ENCODE measurements at places on chromosomes 6 and 20.

DNA sequence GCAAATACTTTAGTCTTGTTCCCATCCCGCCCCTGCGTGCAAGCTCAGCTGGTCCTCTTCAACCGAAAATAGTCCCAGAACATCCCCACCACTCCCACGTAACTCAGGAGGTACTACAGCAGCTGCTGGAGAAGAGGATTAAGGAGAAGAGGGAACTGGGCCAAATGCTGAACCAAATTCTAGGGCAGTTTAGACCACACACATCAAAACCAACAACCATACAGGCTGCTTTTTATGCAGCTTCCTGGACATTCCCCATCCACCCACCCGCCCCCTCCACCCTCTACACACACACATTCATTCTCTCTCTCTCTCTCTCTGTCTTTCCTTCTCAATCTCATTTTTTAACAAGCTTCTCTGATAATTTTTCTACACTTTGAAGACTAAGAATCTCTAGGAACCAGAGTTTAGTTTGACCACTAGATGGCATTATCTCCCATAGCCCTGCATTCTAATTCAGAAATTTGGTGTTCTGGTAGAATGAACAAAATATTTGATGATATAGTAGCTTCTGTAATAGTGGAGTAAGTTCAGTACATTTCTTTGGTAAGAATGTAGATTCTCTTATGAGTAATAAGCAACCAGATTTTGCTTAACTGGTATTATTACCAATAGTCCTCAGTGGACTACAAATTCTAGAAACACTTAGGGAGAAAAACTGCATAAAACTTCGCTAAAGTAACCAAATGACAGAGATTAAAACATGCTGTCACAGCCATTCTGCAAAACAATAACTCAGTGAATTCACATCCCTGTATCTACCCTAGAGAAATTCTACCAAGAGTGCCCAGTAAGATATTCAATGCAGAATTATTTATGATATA is 52.1 kb upstream of the BEND6 start:
- DNase-seq: no peak

GRCh38 chr6:68760941-68761676 is 126.0 kb downstream of the ADGRB3 start:
- DNase-seq: no peak

GRCh38 chr6:34580707-34581560 is 24.8 kb upstream of the SPDEF start:
- no peak for DNase-seq

DNA sequence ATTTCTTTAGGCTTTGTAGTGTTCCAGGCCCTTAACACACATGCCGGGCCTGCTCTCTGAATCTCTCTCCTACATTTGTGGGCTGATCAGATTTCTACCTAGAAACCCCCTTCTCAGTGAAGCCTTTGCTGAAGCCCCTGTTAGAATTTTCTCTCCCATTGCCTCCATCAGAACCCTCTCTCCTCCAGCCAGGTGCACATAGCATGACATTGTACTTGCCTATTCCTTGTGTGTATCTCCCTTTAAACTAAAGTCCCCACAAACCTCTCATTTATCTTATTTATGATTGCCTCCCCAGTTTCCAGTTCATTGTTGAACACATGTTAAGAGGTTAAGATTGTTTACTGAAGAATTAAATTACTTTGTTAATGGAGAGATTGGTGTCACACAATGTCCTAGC is 325.5 kb upstream of the CITED2 start:
- DNase-seq: no peak

- no peak for DNase-seq
Observed at GRCh38 chr6:39934131-39934757, at the start of gene MOCS1. Gene MOCS1, minus strand, starts transcription at chr6:39934462. Its CDS starts 45 bp downstream, at chr6:39934417.

GRCh38 chr6:105795366-105795765 is 290.8 kb upstream of the PRDM1 start:
- DNase-seq: no peak

GRCh38 chr6:100879317-100879716 is 1.8 kb downstream of the ASCC3 start:
- DNase-seq: no peak

GRCh38 chr6:4820704-4821276 is 44.6 kb downstream of the CDYL start:
- DNase-seq: no peak

- DNase-seq: no peak
Observed at GRCh38 chr6:44024574-44025219, 102.6 kb downstream of the MRPL14 start.

DNA sequence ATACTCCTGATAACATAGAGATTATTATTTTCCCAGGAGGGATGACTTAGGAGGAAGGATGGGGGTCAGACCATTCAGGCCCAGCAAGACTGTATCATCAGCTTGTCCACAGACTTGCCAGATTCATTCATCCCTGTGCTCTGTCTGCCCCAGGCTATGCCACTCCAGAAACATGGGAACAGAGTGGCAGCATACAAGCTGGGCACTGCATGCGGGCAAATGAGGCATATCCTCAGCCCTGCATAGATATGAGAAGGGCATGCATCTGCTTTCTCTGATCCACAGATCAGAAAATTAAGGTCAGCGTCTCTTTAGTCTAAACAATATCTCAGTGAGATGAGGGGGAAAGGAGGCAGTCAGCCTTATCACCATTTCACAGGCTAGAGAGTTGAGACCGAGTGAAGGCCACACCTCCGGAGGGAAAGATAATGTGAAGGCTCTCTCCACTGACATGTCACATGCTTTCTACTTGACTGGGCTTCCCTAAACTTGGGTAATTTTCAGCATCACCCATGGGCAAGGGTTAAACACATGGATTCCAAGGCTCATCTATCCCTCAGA is 140.5 kb downstream of the TFAP2B start:
- DNase-seq: no peak

- DNase-seq: no peak
Observed at GRCh38 chr20:41478026-41478425, 111.4 kb upstream of the EMILIN3 start.

DNA sequence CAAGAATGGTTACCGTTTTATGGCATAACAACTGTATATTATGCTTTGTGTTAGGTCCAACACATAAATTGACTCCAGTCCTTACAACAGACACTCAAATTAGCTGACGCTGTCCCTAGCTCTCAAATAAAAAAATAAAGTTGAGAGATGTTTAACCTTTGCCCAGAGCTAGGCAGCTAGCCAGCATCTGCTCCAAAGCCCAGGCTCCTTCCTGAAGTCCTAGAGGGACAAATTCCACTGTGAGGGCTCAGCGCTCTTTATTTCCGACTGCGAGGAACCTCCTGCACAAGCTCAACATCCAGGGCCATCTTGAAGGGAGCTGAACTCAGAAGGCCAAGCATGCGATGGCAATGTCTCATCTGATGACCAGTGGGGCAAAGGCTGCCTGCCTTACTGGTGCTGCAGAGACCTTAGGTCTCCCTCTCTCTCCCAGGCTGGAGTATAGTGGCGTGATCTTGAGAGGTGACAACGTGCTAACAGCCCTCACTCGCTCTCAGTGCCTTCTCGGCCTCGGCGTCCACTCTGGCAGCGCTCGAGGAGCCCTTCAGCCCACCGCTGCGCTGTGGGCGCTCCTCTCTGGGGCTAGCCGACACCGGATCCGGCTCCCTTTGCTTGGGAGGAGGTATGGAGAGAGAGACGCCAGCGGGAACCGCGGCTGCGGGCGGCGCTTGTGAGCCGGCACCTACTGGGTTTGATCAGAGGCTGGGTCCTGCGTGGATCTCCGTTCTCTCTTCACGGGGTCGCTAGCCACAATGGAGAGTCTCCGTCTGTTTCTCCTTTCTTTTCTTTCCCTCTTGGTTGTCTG is 24.7 kb upstream of the GFOD1 start:
- DNase-seq: no peak

DNA sequence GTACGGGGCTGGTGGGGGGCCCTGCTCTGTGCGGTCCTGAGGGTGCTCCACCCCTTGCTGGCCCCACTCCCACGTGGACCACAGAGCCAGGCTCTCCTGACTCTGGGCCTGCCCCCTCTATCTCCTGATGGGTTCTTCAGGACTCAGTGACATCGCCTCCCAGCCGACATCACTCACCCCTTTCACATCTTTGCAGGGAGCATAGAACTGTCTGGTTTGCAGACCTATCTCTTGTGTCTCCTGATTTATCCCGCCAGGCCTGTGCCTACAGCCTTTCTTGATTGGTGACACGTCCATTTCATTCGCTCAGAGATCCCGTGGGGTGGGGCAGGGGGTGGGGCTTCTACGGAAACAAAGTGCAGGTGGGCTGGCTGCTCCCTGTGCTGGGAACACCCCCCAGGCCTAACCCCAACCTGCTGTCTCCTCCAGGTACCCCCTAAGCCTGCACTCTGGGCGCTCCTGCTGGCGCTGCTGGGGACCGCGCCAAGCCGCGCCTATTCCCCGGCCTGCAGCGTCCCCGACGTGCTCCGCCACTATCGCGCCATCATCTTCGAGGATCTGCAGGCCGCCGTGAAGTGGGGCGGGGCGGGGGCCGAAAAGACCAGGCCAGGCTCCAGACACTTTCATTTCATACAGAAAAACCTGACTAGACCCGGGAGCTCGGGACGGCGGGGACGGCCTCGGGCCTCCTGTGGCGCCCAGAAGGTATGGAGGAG is 1.7 kb downstream of the C20orf204 start:
- DNase-seq: no peak

GRCh38 chr20:19375801-19376200 is 163.4 kb downstream of the SLC24A3 start:
- DNase-seq: no peak

DNA sequence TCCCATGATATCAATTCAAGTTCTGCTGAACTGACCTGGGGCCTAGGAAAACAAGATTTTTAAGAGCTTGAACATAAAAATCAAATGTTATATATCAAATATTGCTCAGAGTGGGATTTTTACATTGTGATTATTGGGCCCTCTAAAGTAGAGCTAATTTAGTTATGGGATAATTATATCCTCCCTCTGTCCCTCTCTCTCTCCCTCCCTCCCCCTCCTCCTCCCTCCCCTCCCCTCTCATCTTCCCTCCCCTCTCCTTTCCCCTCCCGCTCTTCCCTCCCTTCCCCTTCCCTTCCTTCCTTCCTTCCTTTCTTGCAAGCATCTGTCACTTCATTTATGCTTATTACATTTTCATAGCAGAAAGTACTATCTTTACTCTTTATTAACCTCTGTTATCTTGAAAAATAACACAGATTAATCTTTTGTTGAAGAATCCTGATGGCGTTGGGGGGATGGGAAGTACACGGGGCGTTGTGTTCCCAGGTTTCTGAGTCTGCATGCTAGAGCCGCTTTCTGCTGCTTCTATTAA is 32.8 kb downstream of the KIF25 start:
- no peak for DNase-seq

DNA sequence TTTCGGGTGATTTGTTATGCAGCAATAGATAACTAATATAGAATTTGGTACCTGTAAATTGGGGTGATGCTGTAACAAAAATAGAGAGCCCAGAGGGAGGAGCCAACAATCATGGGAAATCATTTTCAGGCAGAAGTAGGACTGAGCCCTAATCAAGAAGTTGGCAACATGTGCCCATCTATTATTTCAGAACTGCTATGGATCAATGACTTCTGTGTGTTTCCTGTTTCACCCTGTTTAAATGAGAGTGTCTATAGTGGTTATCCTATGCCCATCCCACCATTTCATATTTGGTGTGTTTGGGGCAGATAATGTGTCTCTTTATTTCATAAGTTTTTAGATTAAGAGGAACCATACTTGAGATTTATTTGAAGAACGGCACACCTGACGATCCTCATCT is 330.8 kb upstream of the CITED2 start:
- DNase-seq: no peak

DNA sequence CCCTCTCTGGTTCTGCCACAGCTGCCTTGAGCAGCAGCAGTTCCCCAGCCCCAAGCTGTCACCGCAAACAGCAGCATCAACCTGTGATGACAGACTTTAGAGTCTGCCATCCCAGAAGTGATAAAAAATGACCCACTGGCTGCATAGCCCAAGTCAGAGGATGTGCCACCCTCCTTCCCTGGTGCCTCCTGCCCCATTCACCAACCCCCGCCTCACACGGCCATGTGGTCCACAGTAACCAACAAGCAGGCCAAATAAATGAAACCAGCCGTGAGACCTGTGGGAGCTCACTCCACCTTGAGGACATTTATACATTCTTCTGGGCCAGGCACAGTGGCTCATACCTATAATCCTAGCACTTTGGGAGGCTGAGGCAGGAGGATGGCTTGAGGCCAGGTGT is 98.2 kb downstream of the PRND start:
- DNase-seq: no peak

- DNase-seq: no peak
Observed at GRCh38 chr20:21712443-21713059, 7.1 kb downstream of the PAX1 start.

GRCh38 chr20:57396984-57397692 is 5.9 kb downstream of the RBM38 start:
- DNase-seq: no peak

- no peak for DNase-seq
Observed at GRCh38 chr6:1235825-1236224, 76.1 kb upstream of the FOXQ1 start.

DNA sequence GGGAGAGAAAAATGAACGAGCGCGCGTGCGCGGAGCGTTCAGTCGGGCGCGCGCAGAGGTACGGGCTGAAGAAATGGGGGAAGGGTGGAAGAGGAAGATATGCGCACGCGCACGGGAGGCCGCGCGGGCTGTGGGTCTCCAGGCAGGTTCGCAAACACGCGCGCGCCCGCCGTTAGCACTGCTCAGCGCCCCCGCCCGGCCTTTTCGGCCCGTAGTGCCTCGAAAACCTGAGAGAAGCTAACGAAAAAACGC is 393 bp downstream of the BCLAF1 start:
- DNase-seq: peak; percentile 97

GRCh38 chr6:128899341-128900050 is 16.6 kb downstream of the LAMA2 start:
- DNase-seq: no peak

GRCh38 chr6:38306931-38307330 is 332.8 kb downstream of the BTBD9 start:
- no peak for DNase-seq

DNA sequence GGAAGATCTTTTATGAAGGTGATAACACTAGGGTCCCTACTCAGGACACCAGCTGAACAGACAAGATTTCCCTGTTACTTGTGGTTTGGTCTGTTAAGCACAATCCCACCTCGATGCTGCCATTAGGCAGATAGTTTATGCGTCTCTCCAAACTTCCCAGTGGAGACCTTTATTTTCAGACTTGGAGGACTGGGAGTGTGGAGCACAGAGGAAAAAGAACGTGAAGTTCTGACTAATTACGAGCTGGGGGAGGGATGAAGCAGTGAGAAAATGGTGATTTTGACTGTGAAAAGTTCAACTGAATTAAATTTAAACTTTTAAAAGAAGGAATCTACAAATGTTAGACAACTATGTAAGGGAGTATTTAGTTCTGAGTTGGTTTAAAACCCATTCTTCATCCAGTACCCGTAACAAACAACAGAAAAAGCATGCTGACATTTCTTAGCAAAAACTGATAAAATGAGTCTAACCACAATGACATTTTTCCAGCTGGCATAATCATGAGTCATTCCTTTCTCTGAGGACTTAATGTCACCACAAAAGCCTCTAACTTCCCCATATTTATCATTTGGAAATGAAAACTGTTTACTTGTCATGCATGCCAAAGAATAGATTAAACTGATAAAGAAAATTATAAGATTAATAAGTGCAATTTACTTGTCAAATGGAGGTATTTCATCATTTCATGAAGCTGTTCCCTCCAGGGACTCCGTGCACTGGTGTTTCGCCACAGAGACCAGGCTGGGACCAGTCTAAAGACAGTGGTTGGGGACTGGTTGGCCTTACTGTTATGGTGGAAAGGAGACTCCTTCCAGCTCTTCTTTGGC is 113.3 kb upstream of the SSTR4 start:
- no peak for DNase-seq

- DNase-seq: no peak
Observed at GRCh38 chr6:157366648-157367047, 14.3 kb upstream of the ZDHHC14 start.

GRCh38 chr6:169846286-169847056 is 95.0 kb downstream of the ERMARD start:
- no peak for DNase-seq

Measured in CD8-positive, alpha-beta memory T cell (primary cell).